Activated CD8-positive, alpha-beta T cell treated with anti-CD3 and anti-CD28 coated beads for 36 hours (primary cell): ENCODE measurements at places on chromosomes 1 and 21. TPM values are rescaled to one million over a fixed set of nuclear protein-coding genes. Genes with fewer than 3 reads are reported as not detected.
A peak's percentile ranks its signal among the peaks of the same experiment; 100 is the strongest.

Gene OR14K1
- total RNA-seq, result not detected

Gene S100A2
- not detected for total RNA-seq

Gene LCE3E
- total RNA-seq, result not detected

GRCh38 chr1:43997295-43997999 is 6.0 kb downstream of the CCDC24 start:
- H3K4me1 ChIP-seq, result no peaks in the 10 kb centered on the region
- H3K27ac ChIP-seq, result no peak overlapping the region
- H3K36me3 ChIP-seq, result peaks cover 14% of the 10 kb centered on the region
- no peak for DNase-seq

DNA sequence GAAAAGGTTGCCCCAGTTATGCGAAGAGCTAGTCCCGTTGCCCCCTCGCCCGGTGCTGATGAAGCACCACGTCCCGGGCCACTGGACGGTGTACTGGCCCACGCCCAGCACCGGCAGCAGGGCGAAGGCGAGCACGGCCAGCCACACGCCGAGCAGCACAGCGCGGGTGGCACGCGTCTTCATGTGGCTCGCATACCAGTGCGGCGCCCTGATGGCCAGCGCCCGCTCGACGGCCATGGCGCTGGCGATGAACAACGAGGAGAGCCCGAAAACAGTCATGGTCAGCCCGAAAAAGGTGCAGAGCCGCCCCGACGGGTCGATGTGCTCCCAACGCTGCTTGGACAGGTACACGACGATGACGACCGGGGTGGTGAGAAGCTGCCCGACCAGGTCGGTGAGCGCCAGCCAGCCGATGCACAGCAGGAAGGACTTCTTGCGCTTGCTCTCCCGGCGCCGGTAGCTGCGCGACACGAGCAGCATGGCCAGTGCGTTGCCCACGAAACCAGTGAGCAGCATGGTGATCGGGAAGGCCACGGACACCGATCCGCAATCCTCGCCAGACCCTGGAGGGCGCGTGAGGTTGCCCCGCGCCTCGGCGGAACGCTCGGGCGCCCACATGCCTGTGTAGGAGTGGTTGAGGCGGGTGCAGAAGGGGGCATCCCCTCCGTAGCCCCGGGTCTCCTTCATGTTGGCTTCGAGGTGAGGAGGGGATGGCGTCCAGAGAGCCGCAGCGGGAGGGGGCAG is 553 bp downstream of the PTGER3 start:
- H3K4me1 ChIP-seq, result peaks cover 17% of the 10 kb centered on the region
- peaks cover 36% of the 10 kb centered on the region for H3K27me3 ChIP-seq
- no peaks in the 10 kb centered on the region for H3K36me3 ChIP-seq
- DNase-seq, result peak; percentile 21
- H3K4me3 ChIP-seq, result peak overlapping the region; percentile 68

DNA sequence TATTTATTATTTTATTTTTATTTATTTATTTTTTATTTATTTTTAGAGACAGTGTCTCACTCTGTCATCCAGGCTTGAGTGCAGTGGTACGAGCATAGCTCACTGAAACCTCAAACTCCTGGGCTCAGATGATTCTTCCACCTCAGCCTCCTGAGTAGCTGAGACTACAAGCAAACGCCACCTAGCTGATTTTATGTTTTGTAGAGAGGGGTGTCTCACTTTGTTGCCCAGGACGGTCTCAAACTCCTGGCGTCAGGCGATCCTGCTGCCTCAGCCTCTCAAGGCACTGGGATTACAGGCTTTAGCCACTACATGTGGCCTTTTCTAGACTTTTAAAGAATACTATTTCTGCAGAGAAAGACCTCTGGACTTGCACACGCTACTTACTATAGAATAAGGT is 61.3 kb upstream of the C1orf53 start:
- DNase-seq, result no peak
- H3K27me3 ChIP-seq, result peaks cover 3% of the 10 kb centered on the region
- no peak overlapping the region for H3K27ac ChIP-seq
- no peak overlapping the region for H3K4me3 ChIP-seq
- H3K4me1 ChIP-seq, result peaks cover 2% of the 10 kb centered on the region

DNA sequence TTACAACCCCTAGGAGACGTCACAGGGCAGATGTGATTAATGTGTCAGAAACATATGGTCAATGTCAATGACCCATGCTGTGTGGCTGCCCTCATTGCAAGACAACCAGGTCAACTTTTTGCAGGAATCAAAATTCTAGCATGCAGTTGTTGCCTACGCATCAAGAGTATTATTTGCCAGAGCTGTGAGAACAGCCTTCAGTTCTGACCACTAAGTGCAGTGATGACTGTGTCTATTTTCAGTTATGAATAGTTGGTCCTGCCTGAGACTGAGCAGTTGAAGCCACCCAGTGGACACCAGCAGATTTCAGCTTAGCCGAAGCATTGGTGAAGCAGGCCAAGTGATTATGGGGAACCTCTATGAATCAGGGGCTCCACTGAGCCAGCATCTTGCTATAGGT is 47.3 kb downstream of the LYPLAL1 start:
- peaks cover 17% of the 10 kb centered on the region for H3K36me3 ChIP-seq
- no peaks in the 10 kb centered on the region for H3K4me1 ChIP-seq
- no peak overlapping the region for H3K4me3 ChIP-seq
- H3K27ac ChIP-seq, result no peak overlapping the region
- no peak for DNase-seq
- H3K27me3 ChIP-seq, result no peaks in the 10 kb centered on the region

- H3K27me3 ChIP-seq, result no peaks in the 10 kb centered on the region
- H3K27ac ChIP-seq, result no peak overlapping the region
- H3K4me1 ChIP-seq, result peaks cover 47% of the 10 kb centered on the region
- no peak overlapping the region for H3K4me3 ChIP-seq
- peak; percentile 77 for DNase-seq
- H3K36me3 ChIP-seq, result no peaks in the 10 kb centered on the region
Measured at GRCh38 chr1:41812051-41812450, 106.7 kb downstream of the HIVEP3 start.

GRCh38 chr1:20319456-20320220 is 29.0 kb downstream of the VWA5B1 start:
- H3K4me1 ChIP-seq, result peaks cover 23% of the 10 kb centered on the region
- no peak for DNase-seq
- H3K4me3 ChIP-seq, result no peak overlapping the region
- H3K27ac ChIP-seq, result no peak overlapping the region
- no peaks in the 10 kb centered on the region for H3K36me3 ChIP-seq

DNA sequence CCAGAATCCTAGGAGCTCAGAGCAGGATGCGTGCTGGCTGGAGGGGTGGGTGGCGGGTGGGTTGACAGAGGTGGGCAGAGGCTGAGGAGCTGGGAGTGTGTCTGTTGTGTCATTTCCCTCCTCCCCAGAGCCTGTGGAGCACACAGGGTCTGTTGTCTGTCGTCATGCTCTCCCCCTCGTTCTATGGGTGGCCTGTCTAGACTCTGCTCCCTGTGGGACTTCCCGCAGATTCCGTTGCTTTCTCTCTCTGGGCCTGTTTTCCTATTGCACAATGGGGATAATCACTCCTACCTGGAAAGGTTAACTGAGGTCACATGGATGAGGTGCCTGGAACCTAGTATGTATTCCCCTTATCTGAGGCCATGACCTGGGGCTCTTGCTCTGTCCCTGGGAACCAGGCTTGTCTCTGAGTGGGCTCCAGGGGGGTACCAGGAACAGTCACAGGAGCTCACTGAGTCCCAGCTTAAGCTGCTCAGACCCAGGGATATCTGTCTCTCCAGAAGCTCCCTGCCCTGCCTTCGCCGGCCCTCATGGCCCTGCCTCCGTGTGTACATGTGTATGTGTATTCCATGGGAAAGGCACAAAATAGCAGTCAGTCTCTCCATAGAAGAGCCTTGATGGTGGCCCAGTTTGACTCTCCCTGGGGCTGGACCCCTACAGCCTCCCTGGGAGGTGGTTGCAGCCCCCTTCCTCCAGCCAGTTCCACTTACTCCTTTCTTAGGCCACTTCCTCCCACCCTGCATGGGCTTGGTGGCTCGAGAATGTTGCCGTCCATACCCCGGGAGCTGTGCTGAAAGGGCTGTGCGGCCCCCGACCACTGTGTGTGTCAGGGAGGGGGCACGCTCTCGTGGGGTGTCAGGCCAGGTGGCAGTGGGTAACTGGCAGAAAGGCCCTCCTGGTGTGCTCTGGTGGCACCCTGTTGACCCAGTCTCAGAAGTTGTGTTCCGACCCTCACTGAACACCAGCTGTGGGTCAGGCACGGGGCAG is 17.9 kb downstream of the PTPRF start:
- no peaks in the 10 kb centered on the region for H3K36me3 ChIP-seq
- H3K4me1 ChIP-seq, result peaks cover 3% of the 10 kb centered on the region
- peaks cover 10% of the 10 kb centered on the region for H3K27me3 ChIP-seq
- DNase-seq, result no peak
- H3K4me3 ChIP-seq, result no peak overlapping the region
- H3K27ac ChIP-seq, result no peak overlapping the region

DNA sequence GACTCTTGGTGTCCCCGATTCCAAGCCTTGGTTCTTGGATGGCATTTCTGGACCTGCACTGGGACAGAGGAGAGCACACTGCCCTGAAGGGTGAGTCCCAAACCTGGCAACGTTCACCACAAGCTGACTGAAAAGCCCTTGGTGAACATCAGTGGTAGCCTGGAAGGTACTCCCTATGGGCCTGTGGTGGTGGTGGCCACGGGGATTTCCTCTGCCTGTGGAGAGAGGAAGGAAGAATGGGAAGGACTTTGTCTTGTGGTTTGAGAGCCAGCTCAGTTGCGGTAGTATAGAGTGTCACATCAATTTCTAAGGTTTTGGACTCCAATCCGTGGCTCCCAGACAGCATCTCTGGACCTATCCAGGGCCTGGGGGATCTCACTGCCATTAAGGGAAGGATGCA is 50.7 kb downstream of the DNAH14 start:
- H3K27ac ChIP-seq, result no peak overlapping the region
- H3K4me3 ChIP-seq, result no peak overlapping the region
- no peaks in the 10 kb centered on the region for H3K27me3 ChIP-seq
- no peak for DNase-seq

DNA sequence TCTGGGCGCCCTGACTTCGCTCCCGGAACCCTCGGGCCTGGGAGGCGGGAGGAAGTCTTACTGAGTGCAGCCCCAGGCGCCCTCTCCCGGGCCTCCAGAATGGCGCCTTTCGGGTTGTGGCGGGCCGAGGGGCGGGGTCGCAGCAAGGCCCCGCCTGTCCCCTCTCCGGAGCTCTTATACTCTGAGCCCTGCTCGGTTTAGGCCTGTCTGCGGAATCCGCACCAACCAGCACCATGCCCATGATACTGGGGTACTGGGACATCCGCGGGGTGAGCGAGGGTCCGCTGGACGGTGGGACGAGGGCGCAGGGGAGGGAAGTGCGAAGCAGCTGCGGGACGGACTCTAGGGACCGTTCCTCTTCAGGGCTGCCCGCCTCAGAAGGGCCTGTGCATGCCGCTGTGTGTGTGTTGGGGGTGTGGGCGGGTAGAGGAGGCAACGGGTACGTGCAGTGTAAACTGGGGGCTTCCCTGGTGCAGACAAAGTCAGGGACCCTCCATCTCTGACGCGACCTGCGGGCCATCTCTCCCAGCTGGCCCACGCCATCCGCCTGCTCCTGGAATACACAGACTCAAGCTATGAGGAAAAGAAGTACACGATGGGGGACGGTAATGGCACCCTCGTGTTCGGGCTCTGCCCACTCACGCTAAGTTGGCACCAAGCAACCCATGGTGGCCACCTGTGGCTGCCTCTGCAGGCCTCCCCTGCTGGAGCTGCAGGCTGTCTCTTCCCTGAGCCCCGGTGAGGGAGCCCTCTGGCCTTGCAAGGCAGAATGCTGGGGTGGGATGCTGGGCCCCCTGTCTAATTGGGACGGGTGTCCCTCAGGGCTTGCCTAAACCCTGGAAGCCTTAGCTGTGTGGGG is at the start of gene GSTM1:
GSTM1 (plus strand) TSS at position 177 of the 859 bp plus-strand sequence; CDS start at position 234, 57 bp downstream.
- peak within 1 kb of the TSS; percentile 85 for H3K4me3 ChIP-seq
- peaks cover 9% of the 10 kb centered on the region for H3K36me3 ChIP-seq
- peak within 1 kb of the TSS; percentile 91 for H3K27ac ChIP-seq
- peaks cover 10% of the 10 kb centered on the region for H3K4me1 ChIP-seq
- peak; percentile 84 for DNase-seq
- no peaks in the 10 kb centered on the region for H3K27me3 ChIP-seq

GRCh38 chr1:56877973-56878372 is 23.4 kb downstream of the C8A start:
- no peaks in the 10 kb centered on the region for H3K36me3 ChIP-seq
- H3K27me3 ChIP-seq, result peaks cover 6% of the 10 kb centered on the region
- no peak overlapping the region for H3K4me3 ChIP-seq
- DNase-seq, result no peak
- no peak overlapping the region for H3K27ac ChIP-seq
- no peaks in the 10 kb centered on the region for H3K4me1 ChIP-seq

GRCh38 chr1:84888753-84889152 is 4.3 kb downstream of the LPAR3 start:
- H3K4me1 ChIP-seq, result peaks cover 11% of the 10 kb centered on the region
- no peak for DNase-seq
- H3K4me3 ChIP-seq, result no peak overlapping the region
- no peaks in the 10 kb centered on the region for H3K36me3 ChIP-seq
